Vagina (tissue), 2 donors: ENCODE measurements at places on chromosomes 6 and 20.

GRCh38 chr6:158233214-158233795 is 65.2 kb downstream of the GTF2H5 start:
- no peak for DNase-seq

DNA sequence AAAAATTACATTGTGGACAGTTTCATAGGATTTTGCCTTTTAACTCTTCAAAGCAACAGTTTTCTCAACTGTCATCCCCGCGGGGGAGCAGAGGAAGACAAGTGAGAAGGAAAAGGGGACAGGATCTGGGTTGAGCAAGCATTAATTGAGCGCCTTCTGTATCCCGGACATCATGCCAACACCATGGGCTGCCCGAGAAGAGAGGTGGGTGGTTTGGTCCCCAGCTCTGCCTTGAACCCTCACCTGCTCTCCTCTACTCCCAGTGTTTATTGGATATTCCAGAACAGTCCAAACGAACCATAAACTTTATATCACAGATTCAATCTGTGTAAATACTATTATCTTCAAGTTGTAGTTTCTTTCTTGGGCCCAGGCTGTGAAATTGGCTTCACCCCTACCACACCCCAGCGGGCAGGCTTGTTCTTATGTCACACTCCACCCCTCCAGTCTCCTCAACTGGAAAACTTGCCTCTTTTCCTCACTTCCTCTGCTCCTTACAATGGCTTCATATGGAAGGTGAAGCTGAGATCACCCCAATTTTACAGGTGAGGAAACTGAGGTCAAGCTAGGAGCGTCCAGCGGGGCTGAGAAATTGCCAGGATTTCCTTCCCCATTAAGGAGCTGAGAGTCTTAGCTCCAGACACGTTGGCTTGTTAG is 6.0 kb downstream of the PCK1 start:
- no peak for DNase-seq

DNA sequence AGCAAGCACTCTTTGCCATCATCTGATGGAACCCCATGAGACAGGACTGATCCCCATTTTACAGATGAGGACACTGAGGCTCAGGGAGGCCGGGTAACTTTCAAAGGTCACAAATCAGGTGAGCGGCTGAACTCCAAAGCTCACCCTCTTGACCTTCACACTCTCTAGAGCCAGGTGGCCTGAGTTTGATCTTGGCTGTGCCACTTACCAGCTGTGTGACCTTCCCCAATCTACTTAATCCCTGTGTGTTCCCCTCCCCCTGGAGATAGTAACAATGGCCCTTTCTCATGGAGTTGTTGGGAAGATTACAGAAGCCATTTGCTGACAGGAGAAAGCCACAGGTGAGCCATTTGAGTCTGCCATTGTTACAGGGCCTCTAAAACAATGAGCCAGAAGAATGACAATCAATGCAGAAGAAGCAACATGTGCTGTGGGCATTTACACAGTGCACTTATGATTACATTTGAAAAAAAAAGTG is 34.5 kb downstream of the BMP7 start:
- DNase-seq: no peak

- no peak for DNase-seq
These were observed 27.0 kb upstream of the SLA2 start for GRCh38 chr20:36672991-36673390.

DNA sequence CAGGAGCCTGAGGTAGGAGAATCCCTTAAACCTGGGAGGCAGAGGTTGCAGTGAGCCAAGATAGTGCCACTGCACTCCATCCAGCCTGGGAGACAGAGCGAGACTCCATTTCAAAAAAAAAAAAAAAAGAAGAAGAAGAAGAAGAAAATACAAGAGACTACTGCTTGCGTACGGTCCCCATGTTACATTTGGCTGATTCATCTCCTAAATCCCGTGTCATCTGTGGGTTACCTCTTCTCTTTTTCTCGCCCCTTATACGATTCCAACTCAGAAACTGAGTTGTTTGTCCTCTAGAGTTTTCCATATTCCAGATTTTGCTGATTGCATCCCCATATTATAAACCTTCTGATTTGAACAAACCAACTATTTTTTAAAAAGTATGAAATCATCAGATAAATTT is 62.4 kb upstream of the NELFCD start:
- DNase-seq: no peak

GRCh38 chr20:60403105-60403741 is 445.0 kb downstream of the CDH26 start:
- DNase-seq: no peak

GRCh38 chr6:967701-968100 is 274.8 kb upstream of the EXOC2 start:
- no peak for DNase-seq

DNA sequence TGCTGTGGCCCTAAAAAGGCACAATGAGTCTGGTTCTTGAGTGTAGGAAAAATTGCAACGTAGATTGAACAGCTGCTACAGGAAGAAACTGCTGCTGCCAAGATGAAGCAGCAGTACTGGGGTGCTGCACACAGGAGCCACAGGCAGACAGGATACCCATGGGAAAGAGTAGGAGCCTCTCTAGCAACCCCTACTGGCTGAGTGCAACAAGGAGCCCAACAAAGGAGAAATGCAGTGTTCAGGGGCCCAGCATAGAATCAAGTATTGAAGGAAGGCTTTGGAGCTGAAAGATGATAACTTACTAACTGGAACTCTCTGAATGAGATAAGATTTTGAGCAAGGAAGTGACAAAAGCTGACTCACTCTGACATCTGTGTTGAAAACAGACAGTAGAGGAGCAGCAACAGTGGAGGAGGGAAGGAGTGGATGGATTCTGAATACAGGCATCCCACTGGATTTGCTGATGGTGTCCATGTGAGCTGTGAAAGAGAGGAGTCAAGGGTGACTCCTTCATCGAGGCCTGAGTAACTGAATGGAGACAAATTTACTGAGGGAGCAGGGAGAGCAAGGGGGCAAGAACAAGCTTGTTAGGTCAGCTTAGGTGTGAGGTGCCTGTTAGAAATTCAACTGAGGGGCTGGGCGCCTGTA is 534.7 kb upstream of the JARID2 start:
- DNase-seq: no peak

DNA sequence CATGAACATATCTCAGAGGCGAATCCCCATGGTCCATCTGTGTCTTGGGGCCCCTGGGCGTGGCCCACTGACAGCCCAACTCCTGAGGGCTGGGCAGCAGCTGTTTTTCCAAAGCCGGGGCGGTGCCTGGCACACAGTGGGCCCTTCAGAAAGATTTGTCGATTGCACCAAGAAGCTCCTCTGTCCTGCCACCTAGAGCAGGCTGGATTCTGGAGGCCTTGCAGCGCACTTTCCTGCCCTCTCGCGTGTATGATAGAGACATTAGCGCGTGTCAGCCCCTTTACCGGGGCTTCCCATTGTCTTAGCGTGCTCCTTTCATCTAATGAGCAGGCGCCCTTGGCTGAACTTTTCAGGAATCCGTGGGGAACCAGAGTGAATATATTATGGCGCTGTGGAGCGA is 45.4 kb downstream of the CDH4 start:
- no peak for DNase-seq

DNA sequence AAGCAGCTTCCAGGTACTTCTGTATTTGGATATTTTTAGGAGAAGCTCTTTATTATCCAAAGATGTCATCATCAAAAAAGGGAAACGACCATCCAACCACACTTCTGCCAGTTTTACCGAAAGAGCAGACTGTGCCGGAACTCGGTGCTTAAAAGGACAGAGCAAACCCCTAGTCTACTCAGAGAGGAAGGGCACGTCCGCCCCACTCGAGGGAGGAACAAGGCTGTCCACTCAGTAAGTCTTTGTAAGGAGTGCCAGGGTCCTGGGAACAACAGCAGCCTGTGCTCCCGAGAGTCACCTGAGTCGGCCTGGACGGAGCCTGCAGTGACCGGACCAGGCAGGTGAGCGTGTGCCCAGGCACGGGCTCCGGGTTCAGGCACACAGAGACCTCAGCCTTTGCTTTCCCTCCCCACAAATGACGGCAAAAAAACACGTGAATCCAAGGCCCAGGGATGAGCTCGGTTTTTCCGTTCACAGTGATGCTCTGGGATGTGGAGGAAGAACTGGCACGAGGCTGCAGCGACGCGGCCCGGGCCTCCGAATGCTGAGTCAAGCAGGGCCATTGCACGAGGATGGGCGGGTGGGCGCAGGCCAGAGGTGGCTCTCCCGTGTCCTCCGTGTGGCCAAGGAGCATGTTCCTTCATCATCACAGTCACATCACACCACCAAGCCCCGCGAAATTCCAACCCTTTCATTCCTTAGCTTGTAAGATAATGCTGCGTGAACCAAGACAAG is 17.4 kb upstream of the SLCO4A1 start:
- DNase-seq: no peak

DNA sequence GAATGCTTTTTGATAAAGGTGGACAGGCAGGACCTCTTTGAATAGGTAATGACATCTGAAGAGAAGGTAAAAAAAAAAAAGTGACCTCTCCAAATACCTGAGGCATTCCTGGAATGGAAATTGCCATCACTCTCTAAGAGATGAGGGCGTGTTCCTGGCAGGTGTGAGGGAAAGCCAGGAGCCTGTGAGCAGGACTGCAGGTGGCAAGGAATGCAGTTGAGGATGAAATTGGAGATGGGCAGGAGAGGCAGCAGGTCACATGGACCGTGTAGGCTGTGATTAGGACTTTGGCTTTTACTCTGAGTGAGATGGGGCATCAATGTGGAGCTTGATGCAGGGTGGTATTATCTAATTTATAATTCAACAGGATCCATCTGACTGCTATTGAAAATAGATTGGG is 227.4 kb downstream of the LRFN2 start:
- DNase-seq: no peak

- no peak for DNase-seq
These were observed 142.8 kb downstream of the VEGFA start for GRCh38 chr6:43912598-43913371.
